DMS 273 treated with DMSO at 0.1 percent for 48 hours (cell line): ENCODE measurements at places on chromosomes 5 and 9.

DNA sequence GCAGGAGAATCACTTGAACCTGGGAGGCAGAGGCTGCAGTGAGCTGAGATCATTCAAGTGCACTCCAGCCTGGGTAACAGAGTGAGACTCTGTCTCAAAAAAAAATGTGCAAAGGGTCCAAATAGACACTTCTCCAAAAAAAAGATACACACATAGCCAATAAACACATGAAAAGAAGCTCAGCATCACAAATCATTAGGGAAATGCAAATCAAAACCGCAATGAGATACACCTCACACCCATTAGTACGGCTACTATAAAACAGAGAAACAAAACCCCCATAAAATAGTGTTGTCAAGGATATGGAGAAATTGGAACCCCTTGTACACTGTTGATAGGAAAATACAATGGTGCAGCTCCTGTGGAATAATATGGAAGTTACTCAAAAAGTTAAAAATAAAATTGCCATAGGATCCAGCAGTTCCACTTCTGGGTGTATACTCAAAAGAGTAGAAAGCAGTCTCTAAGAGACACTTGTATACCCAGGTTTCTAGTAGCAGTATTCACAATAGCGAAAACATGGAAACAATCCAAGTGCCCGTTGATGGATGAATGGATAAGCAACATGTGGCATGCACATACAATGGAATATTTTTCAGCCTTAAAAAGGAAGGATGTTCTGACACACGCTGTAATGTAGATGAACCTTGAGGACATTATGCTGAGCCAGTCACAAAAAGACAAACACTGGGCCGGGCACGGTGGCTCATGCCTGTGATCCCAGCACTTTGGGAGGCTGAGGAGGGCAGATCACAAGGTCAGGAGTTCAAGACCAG is 57.2 kb upstream of the PPARGC1B start:
- DNase-seq, result no peak

DNA sequence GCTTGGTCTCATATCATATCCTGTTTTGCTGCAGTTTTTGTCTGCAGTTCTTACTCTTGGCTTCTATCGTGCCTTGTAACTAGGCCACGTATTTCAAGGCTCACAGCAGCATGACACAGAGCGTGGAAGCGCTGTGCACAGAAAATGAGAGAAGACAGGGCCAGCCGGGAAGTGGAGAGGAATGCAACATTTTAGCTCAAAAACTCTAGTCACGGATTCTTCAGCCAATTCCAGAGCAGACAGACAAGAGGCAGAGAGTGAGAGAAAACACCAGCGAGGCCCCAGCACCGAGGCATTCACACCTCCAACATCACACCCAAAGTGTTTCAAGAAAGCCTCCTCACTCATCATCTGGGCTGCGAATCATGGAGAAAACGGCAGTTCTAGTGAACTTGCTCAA is 160.8 kb downstream of the DNAH5 start:
- DNase-seq, result no peak

- DNase-seq, result no peak
Observed at GRCh38 chr9:129272348-129273025, 94.4 kb upstream of the IER5L start.

- no peak for DNase-seq
Observed at GRCh38 chr5:118561971-118562370, 426.4 kb downstream of the DTWD2 start.

- no peak for DNase-seq
Observed at GRCh38 chr9:36169708-36170107, 520 bp downstream of the CCIN start.

GRCh38 chr9:29208670-29209069 is 1635.4 kb upstream of the C9orf72 start:
- no peak for DNase-seq

- no peak for DNase-seq
Observed at GRCh38 chr5:135012951-135013391, 21.1 kb downstream of the PITX1 start.

DNA sequence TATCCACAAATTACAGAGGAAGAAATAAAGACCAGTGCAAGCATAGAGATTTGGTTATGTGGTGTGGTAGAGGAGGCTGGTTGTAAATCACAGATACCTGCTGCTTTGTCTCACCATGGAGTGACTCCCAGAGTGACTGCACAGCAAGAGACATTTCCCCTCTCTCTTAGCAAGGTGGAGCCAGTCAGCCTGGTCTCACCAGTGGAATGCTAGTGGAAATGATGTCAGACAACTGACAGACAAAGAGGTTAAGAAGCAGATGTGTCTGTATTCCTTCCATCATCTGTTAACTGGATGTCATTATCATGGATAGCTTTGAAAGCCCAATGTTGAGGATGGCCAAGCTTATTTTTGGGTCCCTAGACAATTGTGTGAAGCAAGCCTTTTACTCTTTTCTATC is 509.4 kb upstream of the SEMA6A start:
- no peak for DNase-seq

GRCh38 chr5:139395844-139396640 is 1.1 kb upstream of the PROB1 start:
- DNase-seq, result no peak

DNA sequence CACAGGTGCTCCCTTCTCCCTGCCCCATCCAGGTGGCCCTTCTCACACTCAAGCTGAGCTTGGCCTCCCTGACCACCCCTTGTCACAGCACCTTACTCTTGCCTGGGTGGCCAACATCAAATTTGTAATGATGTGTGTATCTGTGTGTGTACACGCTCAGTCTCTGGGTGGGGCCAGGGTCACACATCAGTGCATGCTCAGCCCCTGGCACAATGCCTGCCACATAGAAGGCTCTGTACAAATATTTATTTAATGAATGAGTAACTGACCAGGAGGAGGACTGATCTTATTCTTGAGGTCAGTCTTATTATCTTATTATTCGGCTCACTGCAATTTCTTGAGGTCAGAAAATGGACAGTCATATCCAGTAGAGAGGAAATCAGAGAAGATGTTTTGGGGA is 41.3 kb upstream of the HAND1 start:
- no peak for DNase-seq

DNA sequence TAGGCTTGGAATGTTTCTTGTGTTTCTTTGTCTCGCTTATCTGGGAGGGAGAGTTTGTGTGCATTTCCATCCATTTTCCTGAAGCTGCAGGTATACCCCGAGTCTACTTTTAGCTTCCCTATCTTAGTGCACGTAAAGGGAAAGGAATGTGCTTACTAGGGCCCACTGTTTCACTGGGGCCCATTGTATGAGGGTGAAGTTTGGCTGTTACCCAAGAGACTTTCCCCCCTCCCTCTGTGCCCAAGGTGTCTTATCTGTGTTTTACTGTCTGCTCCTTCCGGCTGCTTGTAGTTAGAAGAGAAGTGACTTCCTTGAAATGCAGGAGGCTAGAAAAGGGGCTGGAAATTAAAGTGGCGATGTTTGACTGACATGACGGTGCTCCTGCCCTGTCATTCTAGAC is 12.1 kb upstream of the BTNL3 start:
- DNase-seq, result no peak

GRCh38 chr9:93258419-93258817 is 74.5 kb downstream of the WNK2 start:
- no peak for DNase-seq
